ENCODE measurements at places on chromosomes 7 and 10.

GRCh38 chr10:18229826-18230225, 89.6 kb downstream of the CACNB2 start:
- no peak for DNase-seq

DNA sequence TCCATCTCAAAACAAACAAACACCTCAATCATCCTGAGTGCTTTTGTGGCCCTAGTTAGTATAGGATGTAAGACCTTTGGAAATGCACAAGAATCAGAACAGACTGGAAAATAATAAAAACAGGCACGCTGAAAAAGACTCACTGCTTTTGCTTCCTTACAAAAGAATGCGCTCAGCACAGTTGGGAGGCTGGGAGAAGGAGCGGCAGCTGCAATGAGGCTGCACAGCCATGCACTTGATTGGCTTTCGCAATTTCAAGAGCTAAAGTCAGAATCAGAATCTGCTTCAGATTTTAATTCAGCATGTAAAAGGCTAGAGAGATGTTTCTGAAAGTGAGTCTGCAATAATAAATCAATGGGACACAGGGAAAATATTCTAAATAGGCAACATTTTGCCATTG, 97.2 kb downstream of the FRMD4A start:
- DNase-seq = no peak

DNA sequence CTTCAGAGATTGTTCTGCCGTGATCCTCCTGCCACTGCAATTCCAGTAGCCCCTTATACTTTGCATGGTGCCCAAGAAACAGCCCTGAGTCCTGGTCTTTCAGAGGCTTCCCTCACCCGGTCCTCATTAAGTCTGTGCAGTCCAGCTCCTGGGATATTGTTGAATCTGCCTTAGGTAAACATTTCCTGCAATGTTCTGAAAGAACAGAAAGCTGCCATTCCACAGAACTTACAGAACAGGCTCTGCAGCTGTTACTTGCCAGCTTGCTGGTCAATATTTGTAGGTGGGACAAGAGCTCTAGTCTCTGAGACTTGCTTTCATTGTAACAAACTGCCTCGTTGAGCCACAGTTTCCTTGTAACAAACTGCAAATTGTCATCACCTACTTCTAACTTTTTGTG, 115.0 kb upstream of the KIF5B start:
- DNase-seq = no peak

DNA sequence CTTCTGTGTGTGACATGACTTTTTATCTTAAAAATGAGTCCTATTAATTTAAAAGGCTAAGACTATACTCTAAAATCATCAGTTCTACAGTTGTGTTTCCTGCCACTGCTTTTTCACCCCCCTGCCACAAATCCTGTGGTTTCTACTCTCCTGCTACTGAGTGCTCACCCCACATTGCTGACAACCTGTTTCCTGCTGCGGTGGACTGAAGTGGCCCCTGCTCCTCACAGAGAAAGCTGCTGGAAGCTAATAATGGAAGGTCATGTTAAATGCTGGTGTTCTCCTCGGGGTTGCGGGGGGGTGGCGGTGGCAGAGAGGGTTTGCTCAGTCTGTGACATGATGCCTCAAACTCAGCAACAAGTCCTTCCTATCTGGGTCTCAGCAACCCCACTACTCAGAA, 113.2 kb upstream of the INHBA start:
- no peak for DNase-seq

- DNase-seq = no peak
Observed at GRCh38 chr10:125448596-125448995, 234.4 kb downstream of the TEX36 start.

DNA sequence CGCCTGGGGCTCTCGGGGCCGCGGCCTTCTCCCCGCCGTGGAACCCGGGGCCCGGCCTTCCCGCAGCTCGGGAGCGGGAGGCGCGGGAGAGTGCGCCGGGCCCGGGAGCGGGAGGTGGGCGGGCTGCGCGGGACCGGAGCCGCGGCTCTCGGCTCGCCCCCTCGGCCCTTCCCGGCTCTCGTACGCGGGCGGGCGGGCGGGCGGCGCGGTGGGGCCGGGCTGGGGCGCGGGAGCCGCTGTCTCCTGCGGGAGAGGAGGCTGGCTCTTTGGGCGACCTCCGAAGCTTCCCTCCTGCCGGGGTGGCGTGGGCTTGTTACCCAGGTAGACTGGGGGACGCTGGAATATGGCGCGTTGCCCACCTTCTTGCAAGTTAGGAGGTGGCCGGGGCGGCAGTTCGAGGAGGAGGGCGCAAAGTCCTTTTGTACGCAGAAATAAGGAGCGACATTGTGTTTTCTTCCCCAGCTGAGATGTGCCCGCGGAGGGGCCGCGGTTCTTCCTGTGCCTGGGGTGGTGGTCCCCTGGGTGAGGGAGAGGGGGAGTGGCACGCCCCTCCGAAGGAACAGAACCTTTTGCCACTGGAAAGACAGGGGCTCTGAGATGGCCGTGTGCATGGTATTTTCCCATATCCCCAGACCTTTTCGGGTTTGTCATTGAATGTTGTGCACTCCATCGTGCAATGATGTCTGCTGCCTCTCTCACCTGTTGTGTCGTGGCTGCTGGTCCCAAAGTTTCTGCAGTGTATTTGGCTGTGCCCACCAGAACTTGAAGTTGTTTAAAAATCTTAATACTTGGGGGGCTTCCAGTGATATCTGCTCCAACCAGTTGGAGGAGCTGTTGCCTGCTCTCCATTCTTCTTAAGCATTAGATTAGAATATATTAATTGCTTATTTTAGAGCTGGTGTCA, 844 bp downstream of the NRF1 start:
- DNase-seq = peak; percentile 72

DNA sequence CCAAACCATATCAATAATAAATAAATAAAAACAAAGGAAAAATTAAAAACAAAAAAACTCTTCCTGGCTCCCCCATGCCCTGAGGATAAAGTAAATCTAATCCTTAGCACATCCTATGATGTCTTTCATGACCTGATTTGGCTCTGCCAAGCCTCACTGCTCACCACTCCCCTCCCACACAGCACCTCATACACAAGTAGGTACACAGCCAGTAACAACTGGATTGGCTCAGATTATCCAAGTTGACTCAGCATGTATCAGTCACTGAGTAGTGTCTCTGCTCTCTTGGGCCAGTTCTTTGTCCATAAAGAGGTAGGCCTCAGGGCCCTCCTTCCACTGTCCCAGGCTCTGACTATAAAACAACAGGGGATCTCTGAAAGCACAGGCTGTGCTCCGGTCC, 99.6 kb downstream of the STRA8 start:
- no peak for DNase-seq

GRCh38 chr10:93872375-93873158, 21.2 kb upstream of the SLC35G1 start:
- DNase-seq = no peak

Data from left ventricle myocardium superior (tissue), 1 donor.